Fibroblast of lung (primary cell): ENCODE measurements at places on chromosomes 7 and 10. TPM values are rescaled to one million over a fixed set of nuclear protein-coding genes. Genes with fewer than 3 reads are reported as not detected.

Gene GPR15LG
- total RNA-seq: not detected in 2 replicates

Gene IRF5
- 0.33 TPM in 1 of 2 replicates, not detected in the other for total RNA-seq

- no peaks in the 10 kb centered on the region for H3K27me3 ChIP-seq
- no peak overlapping the region for H3K27ac ChIP-seq
- no peak for DNase-seq
- peaks cover 3% of the 10 kb centered on the region for H3K4me1 ChIP-seq
Measured at GRCh38 chr7:107712025-107712424, 31.9 kb upstream of the CBLL1 start.

GRCh38 chr10:43229208-43230061 lies 37.4 kb downstream of the RASGEF1A start:
- H3K27me3 ChIP-seq: peaks cover 31% of the 10 kb centered on the region
- no peak for DNase-seq
- H3K4me1 ChIP-seq: no peaks in the 10 kb centered on the region
- H3K36me3 ChIP-seq: no peaks in the 10 kb centered on the region
- no peak overlapping the region for H3K4me3 ChIP-seq

Gene ANKRD61
- total RNA-seq: 0.17 and 0.26 TPM in 2 replicates

Gene CD36
- 41.0 and 93.5 TPM in 2 replicates for total RNA-seq

Gene KCNH2
- total RNA-seq: 6.1 and 6.2 TPM in 2 replicates

DNA sequence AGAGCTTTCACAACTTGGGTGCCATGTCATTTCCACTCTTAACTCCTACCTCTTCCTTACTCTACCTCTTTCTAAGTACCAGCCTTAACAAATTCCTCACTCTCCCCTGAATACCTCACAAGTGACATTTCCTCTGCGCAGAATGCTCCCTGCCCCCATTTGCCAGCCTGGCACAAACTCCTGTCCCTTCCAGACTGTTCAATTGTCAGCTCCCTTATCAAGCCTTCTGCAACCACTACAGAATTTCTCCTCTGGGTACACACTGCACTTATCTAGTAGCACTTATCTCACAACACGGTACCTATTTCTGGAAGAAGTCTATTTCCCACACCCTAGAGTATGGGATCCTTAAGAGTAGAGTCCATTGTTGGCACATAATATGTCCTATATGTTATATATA lies 39.1 kb upstream of the ANAPC16 start:
- no peaks in the 10 kb centered on the region for H3K27me3 ChIP-seq
- peaks cover 4% of the 10 kb centered on the region for H3K4me1 ChIP-seq
- no peak overlapping the region for H3K27ac ChIP-seq
- no peak overlapping the region for H3K4me3 ChIP-seq
- H3K36me3 ChIP-seq: no peaks in the 10 kb centered on the region

GRCh38 chr10:4545062-4545461 lies 280.9 kb upstream of the AKR1E2 start:
- no peaks in the 10 kb centered on the region for H3K27me3 ChIP-seq
- no peaks in the 10 kb centered on the region for H3K36me3 ChIP-seq
- DNase-seq: no peak
- peaks cover 3% of the 10 kb centered on the region for H3K4me1 ChIP-seq
- no peak overlapping the region for H3K27ac ChIP-seq
- H3K4me3 ChIP-seq: no peak overlapping the region

DNA sequence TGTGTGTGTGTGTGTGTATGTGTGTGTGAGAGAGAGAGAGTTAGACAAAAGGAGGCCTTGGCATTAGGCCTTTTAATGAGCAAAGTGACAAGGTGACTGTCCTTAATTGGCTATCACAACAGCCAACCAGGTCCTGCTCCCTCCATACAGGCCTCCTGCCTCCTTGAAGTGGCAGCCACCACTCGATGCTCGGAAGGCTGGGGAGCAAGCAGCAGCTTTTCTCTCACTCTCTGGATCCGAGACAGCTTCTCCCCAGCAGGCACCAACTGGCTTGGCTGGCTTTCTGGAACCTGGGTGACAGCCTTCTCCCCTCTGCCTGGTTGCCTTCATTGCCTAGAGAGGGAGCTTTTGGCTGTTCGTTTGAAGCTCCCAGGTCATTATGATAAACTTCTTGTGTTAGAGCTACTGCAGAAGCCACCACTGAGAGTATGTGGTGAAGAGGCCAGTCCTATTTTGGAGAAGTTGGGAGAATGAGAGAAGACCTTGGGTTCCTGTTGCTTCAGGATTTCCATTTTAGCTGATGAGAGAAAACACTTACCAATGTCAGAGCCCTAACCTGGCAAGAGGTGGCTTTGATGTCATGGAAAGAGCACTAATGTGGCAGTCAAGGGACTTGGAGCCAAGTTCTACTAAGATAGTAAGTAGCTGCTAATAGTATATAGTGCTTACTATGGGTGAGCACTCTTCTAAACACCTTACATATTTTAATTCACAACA lies 37.6 kb downstream of the RPS24 start:
- no peaks in the 10 kb centered on the region for H3K4me1 ChIP-seq
- H3K36me3 ChIP-seq: no peaks in the 10 kb centered on the region
- no peak overlapping the region for H3K4me3 ChIP-seq
- no peak overlapping the region for H3K27ac ChIP-seq
- no peaks in the 10 kb centered on the region for H3K27me3 ChIP-seq
- DNase-seq: no peak

GRCh38 chr7:24911213-24911603 lies 68.8 kb downstream of the OSBPL3 start:
- no peak for DNase-seq
- no peaks in the 10 kb centered on the region for H3K36me3 ChIP-seq
- no peak overlapping the region for H3K27ac ChIP-seq
- H3K27me3 ChIP-seq: no peaks in the 10 kb centered on the region
- H3K4me1 ChIP-seq: peaks cover 2% of the 10 kb centered on the region

DNA sequence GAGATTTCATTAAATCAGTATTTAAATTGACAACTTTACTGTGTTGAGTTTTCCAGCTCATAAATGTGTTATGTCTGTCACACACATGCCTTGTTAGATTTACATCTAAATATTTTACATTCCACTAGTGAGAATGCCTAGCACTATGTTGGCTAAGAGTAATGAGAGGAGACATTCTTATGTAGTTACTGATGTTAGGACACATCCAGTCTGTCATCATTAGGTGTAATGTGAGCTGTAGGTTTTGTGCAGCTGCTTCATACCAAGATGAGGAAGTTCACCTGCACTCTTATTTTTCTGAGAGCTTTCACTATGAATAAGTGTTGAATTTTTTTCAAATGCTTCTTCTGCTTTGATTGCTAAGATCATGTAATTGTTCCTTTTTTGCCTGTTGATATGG lies 218.0 kb upstream of the IGFBP3 start:
- H3K4me1 ChIP-seq: no peaks in the 10 kb centered on the region
- no peak overlapping the region for H3K4me3 ChIP-seq
- H3K27ac ChIP-seq: no peak overlapping the region
- no peaks in the 10 kb centered on the region for H3K36me3 ChIP-seq
- DNase-seq: peak; percentile 96
- no peaks in the 10 kb centered on the region for H3K27me3 ChIP-seq

Gene BTBD16
- not detected in 2 replicates for total RNA-seq

Gene NUTM2D
- 1.0 and 1.3 TPM in 2 replicates for total RNA-seq

Gene RAMP3
- total RNA-seq: under 0.01 and 0.17 TPM in 2 replicates

- no peaks in the 10 kb centered on the region for H3K27me3 ChIP-seq
- DNase-seq: no peak
- H3K36me3 ChIP-seq: no peaks in the 10 kb centered on the region
- H3K4me1 ChIP-seq: no peaks in the 10 kb centered on the region
- no peak overlapping the region for H3K27ac ChIP-seq
Measured at GRCh38 chr10:2356670-2357069, 619.3 kb upstream of the ADARB2 start.

- peak; percentile 20 for DNase-seq
- no peak overlapping the region for H3K27ac ChIP-seq
- H3K27me3 ChIP-seq: no peaks in the 10 kb centered on the region
Measured at GRCh38 chr7:22895140-22895827, 72.6 kb upstream of the TOMM7 start.

- peak; percentile 22 for DNase-seq
- peaks cover 33% of the 10 kb centered on the region for H3K27me3 ChIP-seq
- H3K27ac ChIP-seq: no peak overlapping the region
- no peaks in the 10 kb centered on the region for H3K36me3 ChIP-seq
Measured at GRCh38 chr10:7410301-7410861, 453 bp downstream of the SFMBT2 start.

- no peak overlapping the region for H3K4me3 ChIP-seq
- H3K36me3 ChIP-seq: peaks cover 9% of the 10 kb centered on the region
Measured at GRCh38 chr10:94344522-94345122, 18.1 kb downstream of the NOC3L start.

- no peak overlapping the region for H3K27ac ChIP-seq
- no peaks in the 10 kb centered on the region for H3K27me3 ChIP-seq
- DNase-seq: no peak
Measured at GRCh38 chr7:25802057-25802456, 349.9 kb upstream of the NFE2L3 start.

DNA sequence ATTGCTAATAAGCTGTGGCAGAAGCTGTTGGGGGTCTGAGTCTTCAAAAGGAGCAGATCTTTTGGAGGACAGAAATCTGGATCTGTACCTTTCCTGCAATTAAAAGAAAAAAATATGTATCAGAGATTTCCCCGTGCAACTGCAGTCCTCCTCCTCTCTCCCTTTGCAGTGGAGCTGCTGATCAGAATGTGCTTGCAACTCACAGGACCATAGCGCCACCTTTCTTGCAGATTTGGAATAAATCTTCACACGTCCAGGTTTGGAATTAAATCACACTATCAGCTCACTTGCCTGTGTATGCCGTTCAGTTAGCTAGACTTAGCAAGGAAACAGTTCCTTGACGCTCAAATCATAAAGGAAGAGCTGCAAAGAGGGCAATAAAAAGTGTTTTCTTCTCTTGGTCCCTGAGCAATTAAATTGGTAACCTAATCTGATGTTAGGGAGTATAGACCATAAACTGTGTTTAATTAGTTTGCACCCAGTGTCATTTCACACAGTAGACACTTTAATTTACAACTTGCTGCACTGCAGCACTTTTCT lies 77.4 kb downstream of the PON1 start:
- H3K27ac ChIP-seq: no peak overlapping the region
- peak; percentile 73 for DNase-seq
- H3K4me1 ChIP-seq: no peaks in the 10 kb centered on the region
- no peaks in the 10 kb centered on the region for H3K36me3 ChIP-seq
- no peaks in the 10 kb centered on the region for H3K27me3 ChIP-seq

Gene ST8SIA6
- under 0.01 and 0.26 TPM in 2 replicates for total RNA-seq

GRCh38 chr7:40135317-40135610 lies 459 bp downstream of the SUGCT start:
- peak; percentile 37 for DNase-seq
- no peaks in the 10 kb centered on the region for H3K27me3 ChIP-seq
- peak overlapping the region; percentile 97 for H3K4me3 ChIP-seq
- peaks cover 2% of the 10 kb centered on the region for H3K4me1 ChIP-seq
- no peaks in the 10 kb centered on the region for H3K36me3 ChIP-seq

DNA sequence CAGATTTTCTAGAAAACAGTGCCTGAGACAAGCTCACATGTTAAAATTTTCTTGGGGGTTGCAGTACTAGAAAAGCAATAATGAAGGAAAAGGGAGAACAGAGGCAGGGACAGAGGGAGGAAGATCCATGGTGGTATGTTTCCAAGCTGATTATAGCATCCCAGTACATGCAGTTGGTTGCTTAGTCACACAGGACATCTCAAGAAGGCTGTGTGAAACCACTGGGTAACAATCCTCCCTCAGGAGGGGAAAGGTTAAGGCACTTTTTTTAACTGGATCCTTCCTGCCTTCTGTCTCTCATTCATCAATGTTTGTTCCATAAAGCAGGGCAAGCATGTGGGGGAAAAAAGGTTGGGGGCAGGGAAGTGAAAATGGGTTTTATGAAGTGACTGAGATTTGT lies 6.1 kb upstream of the IMMP2L start:
- H3K27me3 ChIP-seq: peaks cover 3% of the 10 kb centered on the region
- H3K4me3 ChIP-seq: no peak overlapping the region
- H3K36me3 ChIP-seq: no peaks in the 10 kb centered on the region
- no peak for DNase-seq

GRCh38 chr7:102933763-102934162 lies 21.0 kb downstream of the LRRC17 start:
- H3K36me3 ChIP-seq: no peaks in the 10 kb centered on the region
- no peak overlapping the region for H3K4me3 ChIP-seq
- peaks cover 2% of the 10 kb centered on the region for H3K4me1 ChIP-seq
- no peaks in the 10 kb centered on the region for H3K27me3 ChIP-seq

DNA sequence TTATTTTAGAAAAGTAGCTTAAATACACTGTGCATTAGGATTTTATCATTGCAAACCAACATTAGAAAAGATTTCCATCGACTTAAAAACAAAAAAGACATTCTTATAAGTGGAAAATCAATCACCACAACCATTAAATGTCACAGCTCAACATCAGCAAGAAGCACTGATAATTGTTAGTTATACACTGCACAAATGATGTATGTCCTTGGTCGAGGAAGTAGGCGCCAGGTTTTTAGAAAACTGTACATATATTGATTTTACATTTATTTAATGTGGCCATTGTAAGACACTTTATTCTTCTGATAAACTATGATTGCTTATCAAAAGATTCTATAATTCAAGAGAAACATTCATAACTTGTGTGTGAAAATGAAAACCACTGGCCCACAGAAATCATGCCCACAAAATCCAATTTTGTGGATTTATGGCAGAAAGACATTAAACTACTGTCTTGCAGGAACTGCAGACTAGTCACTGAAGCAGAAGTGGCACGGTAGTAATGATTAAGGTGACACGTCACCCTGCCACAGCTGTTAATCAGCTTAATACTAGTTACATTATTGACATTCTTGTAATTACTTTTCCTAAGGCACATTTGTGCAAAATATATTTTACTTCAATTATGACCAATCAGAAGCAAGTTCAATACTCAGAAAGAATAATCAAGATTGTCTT lies 79.4 kb downstream of the VPS41 start:
- no peak for DNase-seq
- H3K4me1 ChIP-seq: no peaks in the 10 kb centered on the region
- H3K36me3 ChIP-seq: no peaks in the 10 kb centered on the region
- no peak overlapping the region for H3K4me3 ChIP-seq

- H3K36me3 ChIP-seq: no peaks in the 10 kb centered on the region
- no peaks in the 10 kb centered on the region for H3K4me1 ChIP-seq
- H3K4me3 ChIP-seq: no peak overlapping the region
Measured at GRCh38 chr7:52715701-52716100, 319.7 kb upstream of the POM121L12 start.

Gene PRPS1L1
- total RNA-seq: not detected in 2 replicates

Gene SLC26A5
- total RNA-seq: not detected in 2 replicates

DNA sequence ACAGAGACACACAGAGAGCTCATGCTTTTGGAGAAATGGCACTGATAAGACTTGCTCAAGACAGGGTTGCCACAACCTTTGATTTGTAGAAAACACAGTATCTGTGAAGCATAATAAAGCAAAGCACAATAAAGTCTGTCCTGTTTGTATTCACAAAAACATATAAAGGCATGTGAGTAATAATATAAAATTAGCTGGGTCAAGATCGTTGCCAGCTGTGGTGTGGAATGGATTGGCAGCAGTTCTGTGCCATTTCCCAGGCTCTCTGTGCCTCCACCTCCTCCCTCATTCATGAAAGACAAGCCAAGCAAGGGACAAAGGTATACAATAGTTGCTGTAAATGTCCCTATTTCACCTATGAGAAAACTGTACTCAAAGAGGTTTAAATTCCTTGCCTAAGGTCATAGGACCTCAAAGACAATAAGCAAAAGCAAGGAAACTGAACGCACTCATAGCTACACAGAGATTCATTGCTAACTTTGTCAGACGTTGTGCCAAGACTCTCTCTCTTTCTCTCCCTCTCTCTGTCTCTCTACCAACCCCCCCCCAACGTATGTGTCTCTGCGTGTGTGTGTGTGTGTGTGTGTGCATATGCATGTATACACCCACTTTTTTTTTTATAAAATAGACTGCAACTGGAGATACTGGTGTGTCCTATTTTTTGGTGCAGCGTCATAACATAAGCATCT lies 31.8 kb downstream of the CHST3 start:
- peak overlapping the region; percentile 31 for H3K27ac ChIP-seq
- DNase-seq: peak; percentile 70
- H3K4me3 ChIP-seq: no peak overlapping the region
- H3K4me1 ChIP-seq: peaks cover 24% of the 10 kb centered on the region
- H3K36me3 ChIP-seq: no peaks in the 10 kb centered on the region
